CD4-positive, CD25-positive, alpha-beta regulatory T cell (primary cell): ENCODE measurements at places on chromosomes 16 and 17. TPM values are rescaled to one million over a fixed set of nuclear protein-coding genes. Genes with fewer than 3 reads are reported as not detected.

Gene MYH11
- total RNA-seq, result not detected

DNA sequence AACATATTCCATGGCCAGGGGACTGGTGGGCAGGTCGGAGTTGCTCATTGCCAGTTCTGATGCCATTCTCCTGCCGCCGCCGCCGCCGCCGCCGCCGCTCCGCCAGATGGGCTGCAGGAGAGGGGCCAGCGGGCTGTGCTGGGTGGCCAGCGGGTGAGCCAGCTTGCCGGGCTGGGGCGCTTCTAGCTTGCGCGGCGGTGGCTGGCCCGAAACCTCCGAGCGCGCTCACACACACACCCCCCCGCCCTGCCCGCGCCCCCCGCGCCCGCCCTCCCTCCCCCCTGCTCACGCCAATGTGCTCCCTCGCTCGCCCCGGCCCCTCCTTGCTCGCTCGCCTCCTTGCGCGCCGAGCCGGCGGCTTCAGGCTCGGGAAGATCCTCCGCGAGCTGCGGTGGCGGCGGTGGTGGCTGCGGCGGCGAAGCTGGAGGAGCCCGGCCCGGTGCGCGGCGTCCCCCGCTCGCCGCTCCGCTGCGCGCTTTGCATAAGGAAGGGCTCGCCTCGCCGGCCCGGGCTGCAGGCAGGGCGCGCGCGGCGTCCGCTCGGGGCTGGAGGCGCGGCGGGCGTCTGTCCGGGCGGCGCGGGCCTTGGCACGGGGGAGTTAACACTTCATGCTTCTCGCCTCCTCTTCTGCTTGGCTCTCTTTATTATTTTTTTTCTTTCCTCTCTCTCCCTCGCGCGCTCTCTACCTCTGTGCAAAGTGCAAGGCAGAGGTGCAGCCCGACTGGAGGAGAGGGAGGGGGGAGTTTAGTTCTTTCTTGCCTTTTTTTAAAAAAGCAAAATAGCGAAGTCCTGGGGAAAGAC lies 500 bp downstream of the MAF start:
- no peaks in the 10 kb centered on the region for H3K27me3 ChIP-seq
- H3K27ac ChIP-seq, result peak overlapping the region; percentile 80
- peaks cover 45% of the 10 kb centered on the region for H3K4me1 ChIP-seq
- H3K36me3 ChIP-seq, result no peaks in the 10 kb centered on the region
- peak overlapping the region; percentile 94 for H3K4me3 ChIP-seq

Gene KIF19
- 1.8 TPM for total RNA-seq

Gene KRT20
- not detected for total RNA-seq

- no peak for DNase-seq
- no peaks in the 10 kb centered on the region for H3K36me3 ChIP-seq
- no peaks in the 10 kb centered on the region for H3K4me1 ChIP-seq
- H3K4me3 ChIP-seq, result no peak overlapping the region
- H3K27me3 ChIP-seq, result no peaks in the 10 kb centered on the region
Observed at GRCh38 chr17:70187383-70187782, 18.1 kb downstream of the KCNJ2 start.

GRCh38 chr16:13708347-13709120 lies 211.4 kb upstream of the ERCC4 start:
- H3K36me3 ChIP-seq, result no peaks in the 10 kb centered on the region
- DNase-seq, result no peak
- H3K4me1 ChIP-seq, result no peaks in the 10 kb centered on the region
- H3K27me3 ChIP-seq, result no peaks in the 10 kb centered on the region
- no peak overlapping the region for H3K27ac ChIP-seq

Gene PPM1E
- not detected for total RNA-seq

DNA sequence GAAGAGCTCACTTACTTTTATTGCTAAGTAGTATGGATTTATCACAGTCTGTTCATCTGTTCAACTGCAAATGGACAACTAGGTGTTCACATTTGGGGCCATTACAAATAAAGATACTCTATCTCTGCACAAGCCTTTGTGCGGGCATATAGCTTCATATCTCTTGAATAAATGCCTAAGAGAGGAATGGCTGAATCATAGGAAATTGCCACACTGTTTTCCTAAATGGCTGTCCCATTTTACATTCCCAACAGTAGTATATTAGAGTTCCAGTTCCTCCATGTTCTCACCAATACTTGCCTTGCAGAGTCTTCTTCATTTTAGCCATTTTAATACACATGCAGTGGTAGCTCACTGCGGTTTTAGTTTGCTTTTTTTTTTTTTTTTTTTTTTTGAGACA lies 20.5 kb downstream of the NSMCE1 start:
- no peaks in the 10 kb centered on the region for H3K27me3 ChIP-seq
- no peak for DNase-seq
- H3K4me3 ChIP-seq, result no peak overlapping the region

GRCh38 chr17:71395901-71396300 lies 724.9 kb upstream of the SOX9 start:
- no peaks in the 10 kb centered on the region for H3K36me3 ChIP-seq
- DNase-seq, result no peak
- H3K4me1 ChIP-seq, result no peaks in the 10 kb centered on the region
- no peaks in the 10 kb centered on the region for H3K27me3 ChIP-seq
- H3K27ac ChIP-seq, result no peak overlapping the region
- no peak overlapping the region for H3K4me3 ChIP-seq

DNA sequence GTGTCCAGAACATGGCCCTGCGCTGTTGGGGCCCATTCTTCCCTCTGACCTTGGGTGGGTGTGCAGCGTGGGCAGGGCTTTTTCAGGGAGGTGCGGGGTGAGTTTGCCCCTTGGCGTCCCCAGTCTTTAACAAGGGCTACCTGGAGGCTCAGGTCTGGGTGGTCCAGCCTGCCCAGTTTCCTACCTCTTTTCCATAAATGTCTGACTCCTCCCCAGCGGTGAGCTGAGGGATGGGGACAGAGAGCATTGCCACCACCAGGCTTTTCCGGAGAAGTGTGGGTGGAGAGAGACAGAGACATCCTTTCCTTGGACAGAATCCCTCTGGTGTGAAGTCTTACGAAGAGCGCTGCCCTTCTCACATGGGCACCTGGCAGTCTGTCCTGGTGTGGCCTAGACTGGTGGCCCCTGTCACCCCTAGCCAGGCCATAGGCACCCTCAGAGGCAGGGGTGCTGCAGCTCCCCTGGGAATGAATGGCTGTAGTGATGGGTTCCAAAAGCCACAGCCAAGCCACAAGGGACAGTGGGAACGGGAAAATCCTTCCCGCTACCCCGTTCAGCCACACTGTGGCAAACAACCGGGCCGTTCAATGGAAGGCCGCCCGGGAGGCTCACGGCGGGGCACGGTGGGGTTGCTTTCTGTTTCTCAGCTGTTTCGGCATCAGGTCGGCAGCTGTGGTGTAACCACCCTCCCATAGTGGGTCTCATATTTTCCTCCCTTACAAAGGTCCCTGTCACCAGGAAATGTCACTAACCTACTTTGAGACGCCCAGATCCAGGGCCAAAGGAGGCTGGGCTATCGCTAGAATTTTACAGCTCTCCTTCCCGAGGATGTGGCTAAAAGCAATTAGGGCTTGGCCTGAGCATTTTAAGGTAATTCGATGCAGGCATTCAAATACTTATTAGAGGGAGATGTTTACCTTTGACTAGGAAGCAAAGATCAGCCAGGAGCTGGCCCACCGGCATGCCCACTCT lies 61.9 kb upstream of the GSE1 start:
- no peaks in the 10 kb centered on the region for H3K27me3 ChIP-seq
- no peaks in the 10 kb centered on the region for H3K36me3 ChIP-seq
- no peak overlapping the region for H3K4me3 ChIP-seq

GRCh38 chr17:76584427-76585032 lies 1.1 kb downstream of the ST6GALNAC2 start:
- H3K4me3 ChIP-seq, result no peak overlapping the region
- no peaks in the 10 kb centered on the region for H3K36me3 ChIP-seq
- H3K27ac ChIP-seq, result no peak overlapping the region

Gene ORAI3
- 7.7 TPM for total RNA-seq

GRCh38 chr16:50844840-50845239 lies 103.0 kb downstream of the CYLD start:
- H3K27me3 ChIP-seq, result peaks cover 3% of the 10 kb centered on the region
- peaks cover 12% of the 10 kb centered on the region for H3K4me1 ChIP-seq
- no peaks in the 10 kb centered on the region for H3K36me3 ChIP-seq
- no peak overlapping the region for H3K4me3 ChIP-seq
- H3K27ac ChIP-seq, result no peak overlapping the region
- no peak for DNase-seq

DNA sequence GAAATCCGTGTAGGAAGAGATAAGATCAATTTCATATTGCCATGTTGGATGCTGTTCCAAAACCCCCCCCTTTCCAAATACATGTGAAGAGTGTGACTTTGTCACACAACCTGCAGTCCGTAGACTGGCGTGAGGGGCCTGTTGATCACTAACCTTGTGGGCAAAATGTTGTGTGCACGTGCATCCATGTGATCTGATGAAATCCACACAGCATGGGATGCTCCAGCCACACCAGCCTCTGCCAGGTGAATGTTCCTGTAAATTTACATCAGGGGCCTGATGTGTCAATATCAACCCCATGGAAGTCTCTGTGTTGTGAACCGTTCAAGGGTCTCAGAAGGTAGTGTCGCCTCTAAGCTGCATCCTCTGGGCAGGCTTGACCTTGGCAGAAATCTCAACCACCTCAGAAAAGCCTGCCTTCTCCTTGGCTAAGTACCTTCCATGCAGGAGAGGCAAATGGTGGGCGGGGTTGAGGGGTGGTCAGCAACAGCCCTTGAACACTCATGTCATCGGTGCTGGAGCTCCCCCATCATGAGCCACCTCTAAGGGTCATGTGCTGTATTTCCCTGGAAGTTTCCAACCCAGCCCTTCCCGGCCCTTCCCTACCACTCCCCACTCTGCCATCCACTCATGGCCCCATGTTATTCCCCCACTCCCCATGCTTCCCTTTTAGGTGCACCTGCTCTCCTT lies 78.2 kb upstream of the DNAH17 start:
- no peak overlapping the region for H3K4me3 ChIP-seq
- H3K36me3 ChIP-seq, result no peaks in the 10 kb centered on the region
- H3K4me1 ChIP-seq, result no peaks in the 10 kb centered on the region
- no peak overlapping the region for H3K27ac ChIP-seq

DNA sequence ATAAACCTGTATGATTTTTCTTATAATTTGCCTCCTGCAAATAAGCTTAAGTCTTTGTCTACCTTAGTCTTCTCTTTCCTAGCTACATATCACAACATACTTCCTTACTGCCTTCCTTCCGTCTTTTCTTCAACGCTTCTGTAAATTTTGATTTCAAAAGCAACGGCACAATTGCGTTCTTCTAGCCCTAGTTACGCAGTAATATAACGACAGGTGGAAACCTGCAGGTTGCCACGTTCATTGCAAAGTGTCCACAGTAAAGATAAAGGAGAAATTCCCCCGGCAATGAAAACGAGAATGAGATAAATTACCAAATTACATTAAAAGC lies 546 bp upstream of the PSMD7 start:
- H3K27ac ChIP-seq, result peak overlapping the region; percentile 96
- H3K36me3 ChIP-seq, result peaks cover 28% of the 10 kb centered on the region

Gene CCL4
- 0.59 TPM for total RNA-seq

Gene BCL6B
- total RNA-seq, result 0.42 TPM

Gene C17orf75
- 11.8 TPM for total RNA-seq

DNA sequence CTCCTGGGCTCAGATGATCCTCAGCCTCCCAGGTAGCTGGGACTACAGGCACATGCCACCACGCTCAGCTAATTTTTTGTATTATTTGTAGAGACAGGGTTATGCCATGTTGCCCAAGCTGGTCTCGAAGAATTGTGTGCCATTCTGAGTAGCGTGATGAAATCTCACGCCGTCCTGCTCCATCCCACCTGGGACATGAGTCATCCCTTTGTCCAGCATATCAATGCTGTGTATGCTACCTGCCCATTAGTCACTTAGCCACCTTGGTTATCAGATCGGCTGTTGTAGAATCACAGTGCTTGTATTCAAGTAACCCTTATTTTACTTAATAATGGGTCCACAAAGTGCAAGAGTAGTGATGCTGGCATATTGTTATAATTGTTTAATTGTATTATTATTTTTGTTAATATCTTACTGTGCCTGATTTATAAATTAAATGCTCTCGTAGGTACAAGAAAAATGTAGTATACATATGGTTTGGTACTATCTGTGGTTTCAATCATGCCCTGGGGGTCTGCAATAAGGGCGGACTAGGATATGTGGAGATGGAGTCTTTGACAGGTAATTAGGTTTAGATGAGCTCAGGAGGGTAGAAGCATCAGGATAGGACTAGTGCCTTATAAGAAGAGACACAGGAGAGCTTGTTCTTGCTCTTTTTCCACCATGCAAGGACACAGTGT lies 26.6 kb upstream of the SLC13A2 start:
- H3K4me3 ChIP-seq, result no peak overlapping the region
- no peaks in the 10 kb centered on the region for H3K27me3 ChIP-seq
- no peaks in the 10 kb centered on the region for H3K4me1 ChIP-seq
- DNase-seq, result no peak
- H3K27ac ChIP-seq, result no peak overlapping the region
- no peaks in the 10 kb centered on the region for H3K36me3 ChIP-seq
